ENCODE measurements at places on chromosomes 12 and 14.

- no peak for DNase-seq
These were observed 11.8 kb downstream of the ALG10B start for GRCh38 chr12:38328306-38328895.

- no peak for DNase-seq
These were observed 519.7 kb upstream of the TBX3 start for GRCh38 chr12:115203701-115204100.

DNA sequence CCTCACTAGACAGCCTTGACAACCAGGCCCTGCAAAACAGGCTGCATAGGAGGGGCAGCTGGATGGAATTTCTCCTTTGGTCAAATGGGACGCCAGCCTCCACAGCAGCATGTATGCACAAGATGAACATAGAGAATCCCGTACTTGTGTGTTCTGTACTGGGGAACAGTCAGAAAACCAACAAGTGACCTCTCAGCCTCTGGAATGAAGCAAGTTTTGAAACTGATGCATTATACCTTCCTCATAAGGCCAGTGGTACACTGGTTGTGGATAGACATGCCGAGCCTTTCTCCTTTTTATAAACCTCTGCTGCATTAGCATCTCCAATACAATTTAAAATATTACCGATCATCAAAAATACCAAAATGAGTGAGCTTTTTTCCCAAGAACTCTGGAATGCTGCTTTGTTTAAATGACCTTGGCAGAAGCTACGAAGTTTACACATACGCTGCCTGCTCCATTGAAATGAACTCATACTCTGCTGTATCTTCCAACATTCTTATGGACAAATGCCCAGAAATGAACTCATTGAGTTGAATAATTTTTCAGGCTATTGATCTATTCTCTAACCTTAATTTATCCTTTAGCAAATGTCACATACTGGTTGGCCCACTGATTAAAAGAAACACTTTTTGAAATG lies 47.6 kb upstream of the FERMT2 start:
- no peak for DNase-seq

- peak; percentile 45 for DNase-seq
These were observed 23.0 kb upstream of the BATF start for GRCh38 chr14:75499084-75499875.

DNA sequence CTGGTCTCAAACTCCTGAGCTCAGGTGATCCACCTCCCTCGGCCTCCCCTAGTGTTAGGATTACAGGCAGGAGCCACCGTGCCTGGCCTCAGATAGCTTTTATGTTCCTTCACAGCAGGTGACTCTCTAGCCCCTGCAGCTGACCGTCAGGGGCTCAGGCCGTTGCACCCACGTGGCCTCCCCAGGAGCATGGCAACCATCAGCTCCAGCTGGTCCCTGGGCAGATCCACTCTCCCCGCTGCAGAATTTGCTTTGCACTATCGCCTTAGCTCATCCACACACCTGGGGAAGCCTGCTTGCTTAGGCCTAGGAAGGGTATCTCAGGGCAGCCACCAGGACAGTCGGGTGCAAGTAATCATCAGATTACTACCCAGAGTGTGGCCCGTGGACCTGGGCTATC lies 62.6 kb downstream of the TSPAN9 start:
- DNase-seq = no peak

DNA sequence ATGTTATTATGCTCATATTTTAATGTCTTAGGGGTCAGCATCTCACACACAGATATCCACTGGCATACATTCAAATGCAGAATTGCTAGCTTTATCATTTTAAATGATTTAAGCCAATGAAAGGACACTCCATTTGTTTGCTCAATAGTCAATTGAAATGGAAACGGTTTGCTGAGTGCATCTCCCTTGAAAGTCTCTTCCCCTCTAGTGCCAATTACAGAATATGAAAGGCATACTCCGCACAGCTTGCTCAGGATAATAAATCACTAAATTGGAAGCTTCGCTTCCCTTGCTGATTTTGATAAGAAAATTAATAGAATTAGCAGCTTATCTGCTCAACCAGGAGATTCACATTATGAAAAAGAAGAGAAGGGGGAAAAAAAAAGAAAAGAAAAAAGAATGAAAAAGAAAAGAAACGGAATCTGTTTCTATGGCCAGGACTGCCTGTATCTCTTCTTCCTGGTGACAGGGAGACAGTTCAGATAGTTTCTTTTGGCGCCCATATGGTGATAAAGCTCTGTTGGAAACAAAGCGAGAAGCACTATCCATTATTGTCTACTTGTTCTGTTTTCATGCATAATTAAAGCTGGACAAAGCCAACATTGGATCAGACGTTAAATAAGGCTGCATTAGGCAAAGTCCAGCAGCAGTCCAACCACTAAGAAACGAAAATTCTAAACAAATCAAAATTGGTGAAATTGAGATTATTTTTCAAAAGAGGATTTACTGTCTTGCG lies 225.0 kb downstream of the GXYLT1 start:
- DNase-seq = no peak

GRCh38 chr12:99004799-99005466 lies 359.8 kb downstream of the APAF1 start:
- DNase-seq = no peak
